ENCODE measurements at places on chromosomes 3 and 15.

DNA sequence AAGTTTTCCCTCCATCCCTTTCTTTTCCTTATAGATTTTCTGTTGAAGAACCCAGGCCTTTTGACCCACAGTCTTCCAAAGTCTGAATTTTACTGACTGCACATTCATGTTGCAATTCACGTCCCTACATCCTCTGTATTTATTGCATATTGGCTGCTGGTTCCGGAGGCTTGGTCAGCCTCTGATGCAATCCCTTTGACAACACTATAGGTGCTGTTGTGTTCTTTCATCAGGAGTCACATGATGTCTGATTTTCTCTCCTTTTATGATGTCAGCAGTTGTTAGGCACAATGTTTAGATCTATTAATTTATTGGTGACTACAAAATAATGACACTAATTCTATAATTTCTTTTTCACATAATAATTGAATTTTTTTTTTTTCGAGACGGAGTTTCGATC, 8.7 kb downstream of the CYP1A1 start:
- DNase-seq = no peak

GRCh38 chr15:39396979-39397615, 183.8 kb upstream of the THBS1 start:
- DNase-seq = no peak

DNA sequence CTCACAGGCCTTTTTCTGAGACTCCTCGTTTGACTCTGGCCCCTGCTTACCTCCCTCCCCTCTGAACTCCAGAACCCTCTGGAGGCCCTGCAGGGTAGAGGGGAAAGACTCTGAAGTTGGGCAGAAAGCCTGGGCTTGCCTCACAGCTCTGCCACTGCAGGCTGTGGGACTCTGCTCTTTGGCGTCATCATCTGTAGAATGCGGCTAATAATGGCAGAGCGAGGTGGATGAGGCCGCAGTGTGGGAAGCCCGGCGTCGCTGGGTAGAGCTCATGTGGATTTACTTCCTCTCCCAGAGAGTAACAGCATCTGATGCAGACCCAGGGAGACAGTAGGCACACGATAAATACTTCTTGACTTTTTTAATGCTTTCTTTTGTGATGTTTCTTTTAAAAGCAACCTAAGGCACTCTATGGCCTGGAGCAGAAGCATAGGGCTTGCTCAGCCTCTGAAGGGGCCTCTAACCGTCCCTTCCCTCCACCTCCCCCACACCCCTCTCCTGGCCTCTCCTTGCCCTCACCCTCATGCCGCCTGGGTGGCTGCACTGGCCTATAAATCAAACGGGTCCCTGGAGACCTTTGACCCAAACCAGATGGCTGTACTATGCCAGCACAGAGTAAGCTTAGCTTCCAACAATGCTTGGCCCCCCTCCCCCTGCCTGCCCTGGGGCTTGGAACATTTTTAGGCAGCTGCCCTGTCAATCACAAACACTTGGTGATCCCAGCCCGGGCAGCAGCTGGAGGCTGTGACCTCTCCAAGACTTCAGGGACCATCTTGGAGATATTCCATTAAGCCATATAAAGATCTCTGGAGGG, 32.9 kb downstream of the SPSB4 start:
- no peak for DNase-seq

GRCh38 chr3:178483704-178484103, 52.5 kb upstream of the KCNMB2 start:
- no peak for DNase-seq

GRCh38 chr3:62597491-62597890, 224.1 kb upstream of the FEZF2 start:
- no peak for DNase-seq

DNA sequence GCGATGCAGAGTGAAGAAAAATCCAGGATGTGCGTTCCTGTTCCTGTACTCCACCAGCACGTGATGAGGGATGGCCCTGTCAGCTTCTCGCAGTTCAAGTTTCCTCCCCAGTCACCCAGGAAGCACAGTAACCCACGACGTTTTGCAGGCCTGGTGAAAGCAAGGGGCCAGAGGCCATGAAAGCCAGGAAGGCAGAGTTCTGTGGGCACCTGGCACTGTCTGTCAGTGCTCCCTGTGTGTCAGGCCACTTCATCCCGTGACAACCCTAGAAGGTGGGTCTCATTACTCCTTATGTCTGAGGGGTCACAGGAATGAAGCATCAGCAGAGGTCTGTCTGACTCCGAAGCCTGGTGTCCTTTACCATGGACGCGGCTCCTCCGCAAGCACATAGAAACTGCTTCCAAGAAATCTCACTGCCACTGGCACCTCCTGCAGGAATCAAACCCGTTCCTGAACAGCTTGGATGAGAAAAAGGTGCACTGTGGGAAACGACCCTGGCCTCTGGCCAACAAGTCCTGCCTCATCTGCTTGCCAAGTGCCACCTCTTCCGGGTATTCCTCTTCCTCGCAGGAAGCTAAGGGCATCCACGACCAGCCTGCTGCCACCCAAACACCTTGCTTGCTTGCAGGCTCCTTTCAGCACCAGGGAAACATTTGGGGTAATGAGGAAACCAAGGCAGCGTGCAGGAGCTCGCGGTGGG, 14.6 kb downstream of the RAB43 start:
- peak; percentile 86 for DNase-seq

- DNase-seq = no peak
Observed at GRCh38 chr3:187996609-187997008, 157.3 kb upstream of the LPP start.

- DNase-seq = no peak
Observed at GRCh38 chr15:77070180-77070494, 772 bp downstream of the TSPAN3 start.

DNA sequence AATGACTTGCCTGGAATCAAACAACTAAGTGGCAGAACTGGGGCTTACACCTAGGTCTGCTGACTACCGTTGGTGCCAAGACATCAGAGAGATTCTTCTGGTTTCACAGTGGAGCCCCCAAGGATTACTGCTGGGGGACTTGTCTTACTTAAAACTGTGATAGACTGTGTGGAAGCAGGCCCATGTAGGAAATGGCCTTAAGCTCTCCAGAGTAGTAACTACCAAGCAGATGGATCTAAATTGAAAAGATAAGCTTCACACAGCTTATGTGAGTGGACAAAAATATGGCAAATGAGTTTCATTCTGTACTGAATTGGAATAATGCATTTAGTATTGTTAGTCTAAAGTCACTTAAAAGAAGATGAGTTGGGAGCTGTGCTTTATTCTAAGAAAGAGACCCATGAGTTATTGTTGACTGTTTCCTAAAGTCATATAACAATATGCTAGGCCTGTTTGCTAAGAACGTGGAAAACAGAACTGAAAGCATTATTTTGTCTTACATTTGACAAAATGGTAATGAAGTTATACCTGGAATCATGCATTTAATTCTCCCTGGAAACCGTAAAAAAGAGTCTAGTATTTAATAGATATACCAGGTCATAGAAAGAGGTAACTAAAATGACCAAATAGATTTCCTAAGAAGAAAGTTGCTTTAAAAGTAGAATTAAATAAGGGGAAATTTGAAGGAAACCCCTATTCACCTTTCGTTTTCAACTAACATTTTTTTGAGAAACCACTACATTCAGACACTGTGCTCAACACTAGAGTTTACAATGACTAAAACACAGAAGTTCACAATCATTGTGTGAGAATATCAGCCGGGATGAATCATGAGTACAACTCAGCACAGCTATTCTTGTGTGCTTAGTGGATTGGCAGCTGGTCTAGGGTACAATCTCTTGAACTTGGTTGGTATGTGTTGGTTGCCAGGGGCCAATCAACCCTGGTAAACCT, 13.0 kb upstream of the MAPK6 start:
- no peak for DNase-seq

DNA sequence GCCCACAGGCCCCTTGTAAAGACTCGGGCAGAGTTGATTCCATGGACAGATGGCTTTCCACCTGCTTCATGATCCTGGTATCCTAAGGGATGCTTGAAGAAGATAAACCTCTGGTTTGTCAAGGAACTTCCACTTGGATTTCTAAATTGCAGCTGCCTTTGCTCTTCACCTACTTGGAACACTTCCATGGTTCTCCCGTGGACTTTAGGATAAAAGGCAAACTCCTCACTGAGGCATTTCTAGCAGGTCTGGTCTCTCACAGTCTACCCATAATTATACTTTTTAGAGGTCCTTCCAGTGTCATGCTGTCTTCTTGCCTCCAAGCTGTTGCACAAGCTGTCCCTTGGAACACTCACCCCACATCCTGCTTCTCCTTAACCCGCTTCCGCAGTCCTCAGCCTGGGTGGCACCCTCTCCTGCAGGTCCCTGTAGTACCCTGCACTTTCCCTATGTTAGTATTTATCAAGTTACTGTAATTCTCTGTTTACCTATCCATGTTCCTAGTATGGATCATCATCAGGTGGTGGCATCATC, 12.7 kb downstream of the TLNRD1 start:
- DNase-seq = no peak

DNA sequence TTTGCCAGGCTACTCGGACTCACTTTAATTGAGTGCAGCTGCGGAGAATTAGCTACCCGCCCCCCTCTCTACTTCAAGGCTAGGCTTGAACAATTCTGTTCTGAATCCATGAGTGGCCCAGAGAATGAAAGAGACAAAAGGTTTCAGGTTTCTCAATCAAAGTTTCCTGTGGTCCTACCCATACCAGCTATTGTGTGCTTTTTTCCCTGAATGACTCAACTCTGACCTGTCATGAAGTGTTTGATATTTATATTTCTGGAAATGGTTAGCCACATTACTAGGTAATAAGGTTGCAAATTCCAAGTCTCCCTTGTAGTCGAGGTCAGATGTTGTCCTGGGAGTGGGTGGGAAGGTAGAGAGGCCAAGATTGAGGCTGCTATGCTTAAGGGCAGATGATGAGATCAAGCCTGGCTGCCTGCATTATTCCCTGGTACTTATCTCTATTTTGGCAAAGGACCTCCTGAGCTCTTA, 392.7 kb upstream of the TBL1XR1 start:
- no peak for DNase-seq

DNA sequence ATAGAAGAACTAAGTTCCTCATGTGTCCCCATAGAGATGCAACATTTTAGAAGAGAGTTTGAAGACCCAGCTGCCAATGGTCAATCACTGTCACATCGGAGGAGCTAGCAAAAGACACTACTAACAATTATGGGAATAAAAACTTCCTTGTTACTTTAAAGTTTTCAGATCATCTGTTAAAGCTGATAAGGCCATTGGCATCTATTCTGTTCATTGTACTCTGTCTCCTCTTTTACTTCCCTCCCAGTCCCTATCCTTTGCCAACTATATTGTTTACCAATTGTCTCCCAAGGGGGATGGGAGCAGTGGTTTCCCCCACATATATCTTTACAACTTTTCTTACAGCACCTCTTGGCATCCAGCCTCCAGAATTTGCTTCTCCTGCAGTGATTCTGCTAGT, 81.0 kb downstream of the FAM174B start:
- DNase-seq = no peak

DNA sequence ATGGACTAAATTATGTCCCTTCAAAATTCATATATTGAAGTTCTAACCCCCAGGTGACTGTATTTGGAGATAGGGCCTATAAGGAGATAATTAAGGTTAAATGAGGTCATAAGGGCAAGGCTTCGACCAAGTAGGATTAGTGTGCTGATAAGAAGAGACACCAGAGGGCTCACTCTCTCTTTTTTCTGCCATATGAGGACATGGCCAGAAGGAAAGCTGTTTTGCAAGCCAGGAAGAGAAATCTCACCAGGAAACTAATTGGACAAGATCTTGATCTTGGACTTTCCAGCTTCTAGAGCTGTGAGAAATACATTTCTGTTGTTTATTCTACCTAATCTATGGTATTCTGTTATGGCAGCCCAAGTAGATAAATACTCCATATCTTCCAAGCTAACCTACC, 503.6 kb upstream of the NAALADL2 start:
- peak; percentile 84 for DNase-seq

Measured in LNCaP clone FGC (cell line).